ENCODE measurements at places on chromosomes 2 and 18. TPM values are rescaled to one million over a fixed set of nuclear protein-coding genes. Genes with fewer than 3 reads are reported as not detected.
A peak's percentile ranks its signal among the peaks of the same experiment; 100 is the strongest.

Gene CCNYL1
- 14.9 TPM for total RNA-seq

Gene PPP1R1C
- total RNA-seq = 17.8 TPM

Gene SLC19A3
- total RNA-seq = not detected

Gene SETBP1
- total RNA-seq = 0.05 TPM

DNA sequence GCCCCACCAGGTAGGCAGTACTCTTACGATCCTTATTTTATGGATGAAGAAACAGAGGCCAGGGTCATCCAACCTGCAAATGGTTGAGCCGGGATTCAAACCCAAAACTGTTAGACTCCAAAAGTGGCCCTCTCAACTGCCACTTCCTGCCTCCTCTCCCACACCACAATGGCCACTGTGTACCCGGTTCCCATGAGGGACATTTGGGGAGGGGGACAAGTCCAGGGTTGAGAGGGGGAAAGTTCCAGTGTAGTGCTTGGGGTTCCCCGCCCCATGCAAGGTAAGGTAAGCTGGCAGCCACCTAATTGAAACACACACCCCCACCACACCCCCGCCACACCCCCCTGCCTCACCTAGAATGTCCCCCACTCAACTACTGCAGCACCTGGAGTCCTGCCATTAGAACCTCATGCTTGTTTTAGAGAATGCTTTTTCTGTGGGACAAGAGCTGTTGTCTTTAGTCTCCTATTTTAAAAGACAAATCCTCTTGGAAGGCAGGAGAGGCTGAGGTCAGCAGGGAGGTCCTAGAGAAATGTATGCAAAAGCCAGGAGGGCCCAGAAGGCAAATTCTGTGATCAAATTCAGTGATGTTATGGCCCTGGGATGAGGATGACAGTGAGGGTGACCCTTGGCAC is 145.2 kb downstream of the ZFP36L2 start:
- H3K4me3 ChIP-seq = no peak overlapping the region
- H3K27me3 ChIP-seq = no peaks in the 10 kb centered on the region
- no peak for DNase-seq
- H3K27ac ChIP-seq = no peak overlapping the region
- H3K36me3 ChIP-seq = no peaks in the 10 kb centered on the region

GRCh38 chr2:112646102-112646719 is 472 bp downstream of the SLC20A1 start:
- peak overlapping the region; percentile 85 for H3K27ac ChIP-seq
- no peak for DNase-seq
- H3K36me3 ChIP-seq = peaks cover 43% of the 10 kb centered on the region
- H3K27me3 ChIP-seq = no peaks in the 10 kb centered on the region
- H3K4me1 ChIP-seq = peaks cover 41% of the 10 kb centered on the region
- H3K4me3 ChIP-seq = peak overlapping the region; percentile 84

DNA sequence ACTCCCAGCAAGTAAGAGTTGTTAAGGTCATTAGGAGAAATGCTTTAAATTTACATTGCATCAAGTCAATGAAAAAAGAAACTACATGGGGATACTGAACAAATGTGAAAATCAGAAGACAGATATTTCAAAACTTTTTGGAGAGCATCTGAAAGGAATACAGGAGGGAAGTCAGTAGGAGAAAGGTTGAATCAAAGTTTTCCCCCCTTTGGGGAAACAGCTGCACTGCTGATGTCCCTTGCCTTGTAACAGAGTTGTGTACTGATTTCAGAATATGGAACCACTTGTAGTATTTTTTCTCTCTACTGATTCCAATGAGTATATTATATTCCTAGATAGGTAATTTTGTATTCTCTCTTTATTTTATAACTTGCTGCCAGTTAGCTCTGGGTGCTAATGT is 592.5 kb upstream of the ZEB2 start:
- H3K27ac ChIP-seq = no peak overlapping the region
- H3K36me3 ChIP-seq = no peaks in the 10 kb centered on the region
- no peak overlapping the region for H3K4me3 ChIP-seq
- no peaks in the 10 kb centered on the region for H3K27me3 ChIP-seq
- no peaks in the 10 kb centered on the region for H3K4me1 ChIP-seq

DNA sequence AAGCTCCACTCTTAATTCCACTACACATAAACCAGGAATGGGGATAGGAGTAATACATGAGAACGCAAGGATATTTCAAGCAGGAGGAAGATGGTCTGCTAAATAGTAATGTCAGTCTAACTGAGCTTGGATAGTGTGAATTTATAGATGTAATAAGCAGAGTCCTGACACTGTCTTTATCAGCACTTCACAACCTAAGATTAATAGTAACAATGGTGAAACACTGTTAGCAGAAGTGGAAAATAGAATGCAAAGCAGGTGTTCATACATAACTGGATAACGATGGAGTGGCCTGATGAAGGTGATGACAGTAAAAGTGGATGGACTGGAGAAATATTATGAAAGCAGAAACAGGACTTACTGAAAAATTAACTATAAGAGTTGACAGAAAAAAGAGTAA is 80.4 kb downstream of the ROCK2 start:
- no peaks in the 10 kb centered on the region for H3K27me3 ChIP-seq
- H3K4me1 ChIP-seq = no peaks in the 10 kb centered on the region
- no peaks in the 10 kb centered on the region for H3K36me3 ChIP-seq
- H3K4me3 ChIP-seq = no peak overlapping the region
- H3K27ac ChIP-seq = no peak overlapping the region

GRCh38 chr18:27449104-27449503 is 264.0 kb upstream of the CHST9 start:
- no peaks in the 10 kb centered on the region for H3K4me1 ChIP-seq
- no peaks in the 10 kb centered on the region for H3K36me3 ChIP-seq
- H3K4me3 ChIP-seq = no peak overlapping the region
- no peak for DNase-seq
- no peaks in the 10 kb centered on the region for H3K27me3 ChIP-seq

GRCh38 chr18:6145645-6146306 is 250.5 kb upstream of the TMEM200C start:
- no peak overlapping the region for H3K27ac ChIP-seq
- H3K27me3 ChIP-seq = no peaks in the 10 kb centered on the region
- H3K36me3 ChIP-seq = no peaks in the 10 kb centered on the region
- DNase-seq = no peak

- no peak overlapping the region for H3K27ac ChIP-seq
- no peaks in the 10 kb centered on the region for H3K4me1 ChIP-seq
- no peaks in the 10 kb centered on the region for H3K36me3 ChIP-seq
Observed at GRCh38 chr2:44821500-44821899, 120.0 kb upstream of the SIX3 start.

DNA sequence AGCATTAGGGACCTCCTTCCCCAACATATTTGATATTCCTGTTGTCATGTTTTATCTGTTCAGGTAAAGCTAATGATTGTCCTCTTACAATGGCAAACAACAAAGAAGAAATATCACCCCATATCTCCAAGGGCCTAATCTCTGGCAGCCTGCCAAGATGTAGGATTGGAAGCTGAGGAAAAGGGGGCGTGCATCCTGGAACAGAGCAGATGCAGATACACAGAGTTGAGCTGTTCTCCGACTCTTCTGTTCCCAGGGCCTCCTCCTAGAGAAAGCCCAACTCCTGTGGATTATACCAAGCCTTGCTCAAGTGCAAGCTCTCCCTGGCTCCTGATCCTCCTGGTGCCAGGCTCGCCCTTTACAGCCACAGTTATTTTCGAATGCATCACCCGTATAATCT is 35.2 kb upstream of the CD207 start:
- H3K27me3 ChIP-seq = no peaks in the 10 kb centered on the region
- H3K36me3 ChIP-seq = no peaks in the 10 kb centered on the region
- no peak overlapping the region for H3K4me3 ChIP-seq
- no peak overlapping the region for H3K27ac ChIP-seq
- 0 out of 2 replicates have a peak, but pooled peaks cover 3% of the 10 kb centered on the region for H3K4me1 ChIP-seq
- DNase-seq = no peak

Data from HCT116 (cell line).